Choroid plexus epithelial cell (primary cell): ENCODE measurements at places on chromosomes 16 and 17.

GRCh38 chr16:47310792-47311211, 150.1 kb downstream of the ITFG1 start:
- DNase-seq = no peak

DNA sequence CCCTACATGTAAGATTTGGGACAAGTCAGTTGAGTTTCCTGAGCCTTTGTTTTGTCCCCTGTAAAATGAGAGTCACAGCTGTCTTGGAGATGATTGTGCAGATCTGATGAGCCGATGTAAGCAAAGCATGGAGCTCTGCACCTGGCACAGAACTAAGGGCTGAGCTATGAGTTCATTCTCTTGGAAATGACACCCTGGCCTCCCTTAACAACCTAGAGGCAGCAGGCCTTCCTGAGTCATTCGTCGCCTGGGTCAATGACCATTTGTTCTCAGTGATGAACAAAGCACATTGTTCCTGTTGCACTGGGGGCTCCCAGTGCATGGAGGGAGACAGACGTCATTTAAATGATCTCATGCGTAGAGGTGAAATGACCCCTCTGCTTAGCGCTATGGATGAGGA, 62.8 kb upstream of the GCSH start:
- DNase-seq = no peak

DNA sequence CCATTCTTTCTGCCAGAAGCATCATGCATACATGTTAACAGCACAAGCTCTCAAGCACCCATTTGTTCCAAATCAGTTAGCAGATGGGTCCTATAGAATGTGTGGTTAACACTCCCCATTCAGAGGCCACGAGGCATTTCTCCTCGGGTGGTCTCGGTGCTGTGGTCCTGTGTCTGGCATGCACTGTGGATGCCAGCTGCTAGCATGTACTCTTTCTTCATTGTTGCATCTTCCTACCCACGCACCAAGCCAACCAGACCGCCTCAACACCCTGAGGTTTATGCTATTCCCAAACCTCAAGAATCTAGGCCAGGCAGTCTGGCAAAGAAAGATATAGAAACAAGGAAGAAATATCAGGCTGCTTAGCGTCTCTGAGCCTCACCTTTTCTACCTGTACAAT, 27.8 kb upstream of the MRTFB start:
- DNase-seq = no peak

- DNase-seq = peak; percentile 20
Measured at GRCh38 chr17:67474081-67474661, 97.1 kb downstream of the PITPNC1 start.

DNA sequence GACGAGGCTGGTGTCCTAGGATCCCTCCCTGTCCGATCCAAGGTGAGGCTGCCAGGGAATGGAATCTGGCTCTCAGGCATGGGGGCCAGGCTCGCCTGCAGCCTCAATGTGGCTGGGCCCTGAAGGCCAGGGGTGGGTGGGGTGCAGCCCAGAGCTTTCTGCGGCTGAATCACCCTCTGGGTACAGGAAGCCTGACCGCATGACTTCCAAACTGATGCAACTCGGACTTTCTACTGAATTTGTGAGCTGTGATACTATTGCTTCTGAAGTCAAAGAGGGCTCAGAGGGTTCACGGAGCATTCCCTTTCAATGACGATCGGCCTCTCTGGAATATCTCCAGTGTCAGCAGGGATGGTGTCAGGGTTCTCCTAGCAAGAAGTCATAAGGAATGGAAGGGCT, 123.7 kb downstream of the METRNL start:
- DNase-seq = peak; percentile 96

DNA sequence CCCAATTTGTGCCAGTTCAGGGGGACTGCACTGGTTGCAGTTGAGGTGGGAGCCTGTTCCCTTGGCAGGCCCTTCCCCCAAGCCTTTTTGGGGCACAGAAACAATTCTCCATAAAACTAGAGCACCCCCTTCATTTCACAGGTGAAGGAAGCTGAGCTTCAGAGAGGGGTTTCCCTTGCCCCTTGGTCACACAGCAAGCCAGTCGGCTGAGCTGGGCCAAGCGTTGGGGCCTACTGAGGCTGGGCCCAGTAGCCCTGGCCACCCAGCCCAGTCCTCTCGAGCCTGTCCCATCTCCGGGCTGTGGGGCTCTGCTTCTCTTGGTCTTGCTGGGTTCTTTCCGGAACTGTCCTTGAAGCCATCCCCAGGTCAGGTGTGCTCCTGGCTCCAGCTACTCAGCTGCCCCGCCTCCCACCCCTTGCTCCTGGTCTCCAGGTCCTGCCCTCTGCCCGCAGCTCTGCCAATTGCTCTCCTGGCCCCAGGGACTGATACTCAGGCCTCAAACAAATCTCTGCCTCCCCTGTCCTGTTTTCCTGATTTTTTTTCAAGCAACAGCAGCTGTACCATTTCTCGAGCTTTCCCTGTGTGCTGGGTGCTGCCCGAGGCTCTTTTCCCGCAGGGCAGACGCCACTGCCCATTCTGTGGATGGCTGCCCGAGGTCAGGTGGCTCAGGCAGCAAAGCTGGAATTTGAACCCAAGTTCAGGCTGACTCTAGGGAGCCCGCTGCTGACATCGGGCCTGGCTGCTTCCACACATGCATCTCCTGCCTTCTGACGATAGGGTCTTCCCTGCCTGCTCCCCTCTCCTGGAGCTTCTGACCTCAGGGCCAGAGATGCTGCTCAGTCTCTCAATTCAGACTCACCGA, 87.4 kb upstream of the NKD1 start:
- DNase-seq = no peak

DNA sequence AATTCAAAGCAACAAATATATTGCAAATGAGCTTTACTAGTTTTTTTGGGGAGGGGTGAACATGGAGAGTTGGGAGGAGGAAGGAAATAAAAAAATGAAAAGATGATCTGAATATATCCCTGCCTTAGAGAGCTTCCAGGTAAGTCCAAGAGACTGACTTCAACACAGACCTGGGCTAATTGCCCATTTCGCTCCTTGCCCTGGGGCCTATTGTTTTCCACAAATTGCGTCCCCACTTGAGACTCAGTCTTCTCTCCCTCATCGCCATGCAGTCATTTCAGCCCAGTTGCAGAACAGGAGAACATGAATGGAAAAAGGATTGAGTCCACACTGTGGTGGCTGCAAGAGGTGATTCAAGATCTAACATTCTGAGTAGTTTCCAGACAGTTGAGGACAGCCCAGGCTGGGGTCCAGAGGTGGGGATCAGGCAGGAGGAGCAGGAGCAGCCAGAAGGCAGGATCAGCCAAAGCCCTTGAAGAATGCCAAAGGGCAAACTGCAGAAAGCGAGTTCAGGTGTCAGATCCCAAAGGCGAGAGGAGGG, 21.6 kb upstream of the TOB1 start:
- no peak for DNase-seq

DNA sequence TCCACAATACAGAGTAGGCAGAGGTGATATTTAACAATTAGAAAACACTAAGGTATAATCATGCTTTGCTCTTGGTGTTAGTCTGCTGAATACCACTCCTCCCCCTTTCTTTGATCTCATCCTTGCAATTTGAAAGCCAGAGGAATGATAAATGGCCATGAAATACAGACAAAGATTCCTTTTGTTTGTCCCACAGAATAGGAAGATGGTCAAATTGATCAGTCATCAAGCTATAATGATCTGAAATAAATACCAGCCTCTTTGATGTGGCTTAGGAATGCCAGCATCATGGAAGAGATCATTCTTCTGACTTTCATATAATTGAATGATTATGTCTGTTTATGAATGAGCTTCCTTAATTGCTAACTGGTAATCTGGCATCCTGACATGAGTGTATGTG, 1541.7 kb upstream of the CDH8 start:
- DNase-seq = no peak

- DNase-seq = no peak
Measured at GRCh38 chr17:2697611-2698162, 13.9 kb downstream of the CLUH start.

DNA sequence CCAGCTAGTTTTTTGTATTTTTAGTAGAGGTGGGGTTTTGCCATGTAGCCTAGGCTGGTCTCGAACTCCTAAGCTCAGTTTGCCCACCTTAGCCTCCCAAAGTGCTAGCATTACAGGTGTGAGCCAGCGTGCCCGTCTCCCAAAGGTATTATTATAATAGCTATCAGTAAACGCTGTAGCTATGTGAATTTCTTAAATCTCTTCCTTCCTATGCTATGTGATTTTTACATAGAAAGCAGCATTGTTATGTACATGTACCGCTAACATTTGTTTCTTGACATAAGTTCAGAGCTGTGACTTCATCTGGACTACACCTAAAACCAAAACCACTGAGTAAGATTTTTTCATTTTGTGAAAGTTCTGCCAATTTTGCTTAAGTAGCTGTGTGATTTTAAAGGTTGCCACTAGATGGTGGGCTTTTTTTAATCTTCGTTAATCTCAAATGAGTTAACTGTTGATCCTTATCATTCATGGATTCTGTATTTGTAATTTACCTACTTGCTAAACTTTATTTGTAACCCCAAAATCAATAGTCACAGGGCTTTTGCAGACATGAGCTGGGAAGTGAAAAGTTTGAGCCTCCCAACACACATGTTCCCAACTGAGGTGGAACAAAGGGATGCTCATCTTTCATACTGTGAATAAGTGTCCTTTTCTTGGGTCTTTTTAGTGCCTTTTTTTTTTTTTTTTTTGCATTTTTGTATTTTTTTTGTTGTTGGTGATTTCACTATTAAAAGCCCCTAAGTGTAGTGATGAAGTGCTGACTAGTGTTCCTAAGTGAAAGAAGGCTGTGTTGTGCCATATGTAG, 21.9 kb downstream of the PRKAR1A start:
- DNase-seq = peak; percentile 79

DNA sequence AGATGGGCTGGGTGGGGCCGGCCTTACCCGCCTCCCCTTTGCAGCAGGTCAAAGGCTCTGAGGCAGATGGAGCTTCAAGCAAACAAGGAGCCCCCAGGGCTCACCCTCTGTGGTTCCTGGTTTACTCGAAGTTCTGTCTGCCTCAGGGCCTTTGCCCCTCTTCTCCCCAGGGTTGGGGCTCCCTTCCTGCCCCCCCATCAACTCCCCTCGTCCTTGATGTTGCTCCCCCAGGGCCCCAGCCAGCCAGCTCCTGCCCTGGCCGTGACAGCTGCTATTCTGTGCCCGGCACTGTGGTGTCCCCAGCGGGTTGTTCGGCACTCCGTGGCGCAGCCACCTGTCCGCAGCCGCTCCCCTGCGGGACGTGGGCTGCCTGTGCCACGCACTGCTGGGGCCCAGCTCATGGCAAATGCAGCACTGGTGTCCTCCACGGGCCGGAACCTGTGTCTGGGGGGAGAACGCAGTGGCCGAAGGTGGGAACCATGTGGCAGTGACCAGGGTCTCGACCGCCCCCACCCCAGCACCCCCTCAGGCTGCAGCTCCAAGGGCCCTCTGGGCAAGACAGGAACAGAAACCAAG, 4.3 kb upstream of the METRN start:
- no peak for DNase-seq

DNA sequence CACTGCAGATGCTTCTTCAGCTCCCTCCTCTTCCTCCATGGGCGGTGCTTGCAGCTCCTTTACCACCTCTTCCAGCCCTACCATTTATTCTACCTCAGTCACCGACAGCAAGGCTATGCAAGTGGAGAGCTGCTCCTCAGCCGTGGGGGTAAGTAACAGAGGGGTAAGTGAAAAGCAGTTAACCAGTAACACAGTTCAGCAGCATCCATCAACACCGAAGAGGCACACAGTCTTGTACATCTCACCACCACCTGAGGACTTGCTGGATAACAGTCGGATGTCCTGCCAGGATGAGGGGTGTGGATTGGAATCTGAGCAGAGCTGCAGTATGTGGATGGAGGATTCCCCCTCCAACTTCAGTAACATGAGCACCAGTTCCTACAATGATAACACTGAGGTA, 79.3 kb downstream of the NQO1 start:
- DNase-seq = no peak

- DNase-seq = no peak
Measured at GRCh38 chr16:28958216-28958615, 7.5 kb downstream of the NFATC2IP start.

GRCh38 chr16:74480150-74481029, 59.1 kb upstream of the CLEC18B start:
- peak; percentile 34 for DNase-seq

DNA sequence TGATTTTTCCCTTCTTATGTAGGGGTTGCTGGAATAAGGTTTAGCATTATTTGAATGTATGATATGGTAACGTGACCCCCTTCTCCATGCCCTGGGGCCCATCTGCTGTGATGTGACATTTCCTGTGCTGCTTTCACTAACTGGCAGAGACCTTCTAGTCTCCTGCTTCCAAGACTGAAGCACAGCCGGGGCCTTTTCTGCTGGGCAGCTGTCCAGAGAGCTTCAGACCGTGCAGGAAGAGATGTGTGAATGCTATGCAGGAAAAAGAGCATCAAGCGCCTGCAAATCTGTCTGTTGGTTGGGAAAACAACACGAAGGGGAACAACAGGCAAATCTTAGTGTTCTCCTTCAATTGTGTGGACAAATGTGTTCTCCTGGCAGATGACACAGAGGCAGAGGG, 128.5 kb downstream of the SPACA3 start:
- no peak for DNase-seq

- DNase-seq = peak; percentile 17
Measured at GRCh38 chr17:14442798-14443528, 142.1 kb downstream of the HS3ST3B1 start.

DNA sequence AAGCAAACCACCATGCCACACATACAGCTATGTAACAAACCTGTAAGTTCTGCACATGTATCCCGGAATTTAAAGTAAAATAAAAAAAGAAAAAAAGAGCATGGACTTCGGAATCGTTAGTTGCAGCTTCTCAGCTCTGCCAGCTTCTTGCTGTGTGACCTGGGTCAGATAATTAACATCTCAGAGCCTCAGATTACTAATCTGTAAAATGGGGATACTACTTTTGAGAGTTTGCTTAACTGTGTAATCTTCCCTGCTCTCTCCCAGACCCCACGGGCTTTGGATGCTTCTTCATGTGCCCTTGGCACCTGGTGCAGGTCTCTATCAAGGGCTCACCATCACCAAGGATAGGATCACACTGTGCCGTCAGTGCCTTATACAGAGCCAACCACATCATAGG, 16.6 kb downstream of the HSD17B2 start:
- no peak for DNase-seq

DNA sequence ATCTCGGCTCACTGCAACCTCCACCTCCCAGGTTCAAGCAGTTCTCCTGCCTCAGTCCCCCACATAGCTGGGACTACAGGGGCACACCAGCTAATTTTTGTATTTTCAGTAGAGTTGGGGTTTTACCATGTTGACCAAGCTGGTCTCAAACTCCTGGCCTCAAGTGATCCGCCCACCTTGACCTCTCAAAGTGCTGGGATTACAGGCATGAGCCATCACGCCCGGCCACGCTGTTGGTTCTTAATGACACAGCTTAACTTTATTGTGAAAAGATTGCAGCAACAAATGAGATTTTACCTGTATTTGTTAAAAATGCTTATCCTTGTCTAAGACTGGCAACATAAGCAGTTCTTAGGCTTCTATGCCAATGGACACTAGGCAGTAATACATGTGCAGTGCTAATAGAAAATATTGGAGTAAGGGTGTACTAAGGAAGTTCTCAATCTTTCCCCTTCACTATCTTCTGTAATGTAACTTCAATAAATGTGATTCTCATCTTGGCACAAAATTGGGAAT, 2.9 kb downstream of the UBB start:
- no peak for DNase-seq
